ENCODE measurements at places on chromosomes 16 and 17.

DNA sequence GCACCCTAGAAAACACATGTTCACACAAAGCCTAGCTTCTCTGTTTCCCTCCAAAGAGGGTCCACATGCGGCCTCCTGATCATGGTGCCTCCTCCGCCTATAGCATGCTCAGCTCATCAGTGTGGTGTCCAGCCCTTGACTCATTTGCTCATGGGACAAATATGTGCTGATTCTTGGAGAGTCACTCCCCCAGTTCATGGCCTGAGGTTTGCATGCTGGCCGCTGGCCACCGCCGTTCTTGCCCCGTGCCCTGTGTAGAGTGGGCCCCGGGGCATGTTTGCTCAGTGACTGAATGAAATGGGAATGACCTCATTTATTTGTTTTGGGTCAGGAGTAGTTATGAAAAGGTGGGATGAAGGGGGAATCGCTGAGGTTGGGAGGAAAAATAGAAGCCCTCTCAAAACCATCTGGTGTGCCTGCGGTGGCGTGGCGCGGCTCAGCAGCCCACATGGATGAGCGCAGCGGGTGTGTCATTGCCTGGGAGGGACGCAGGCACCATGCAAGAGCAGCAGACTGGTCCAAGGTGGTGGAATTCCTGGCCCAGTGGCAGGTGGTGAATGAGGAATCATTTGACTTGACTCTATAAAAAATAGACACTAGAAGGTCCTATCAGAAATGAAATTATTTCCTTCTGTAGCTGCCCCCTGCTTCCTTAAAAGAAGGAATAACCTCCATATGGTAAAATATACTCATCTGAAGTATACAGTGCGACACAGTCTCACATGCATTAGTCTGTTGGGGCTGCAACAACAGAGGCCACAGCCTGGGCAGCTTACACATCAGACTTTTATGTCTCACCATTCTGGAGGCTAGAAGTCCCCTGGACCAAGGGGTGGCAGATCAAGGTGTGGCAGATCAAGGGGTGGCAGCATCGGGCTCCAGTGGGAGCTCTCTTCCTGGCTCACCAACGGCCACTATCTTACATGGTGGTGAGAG is 31.7 kb downstream of the CRISPLD2 start:
- DNase-seq, result no peak

GRCh38 chr16:65195998-65196397 is 74.1 kb upstream of the CDH11 start:
- no peak for DNase-seq

- DNase-seq, result no peak
Observed at GRCh38 chr17:82571855-82572254, 52.3 kb downstream of the FOXK2 start.

GRCh38 chr16:79656553-79657115 is 56.1 kb upstream of the MAF start:
- no peak for DNase-seq

DNA sequence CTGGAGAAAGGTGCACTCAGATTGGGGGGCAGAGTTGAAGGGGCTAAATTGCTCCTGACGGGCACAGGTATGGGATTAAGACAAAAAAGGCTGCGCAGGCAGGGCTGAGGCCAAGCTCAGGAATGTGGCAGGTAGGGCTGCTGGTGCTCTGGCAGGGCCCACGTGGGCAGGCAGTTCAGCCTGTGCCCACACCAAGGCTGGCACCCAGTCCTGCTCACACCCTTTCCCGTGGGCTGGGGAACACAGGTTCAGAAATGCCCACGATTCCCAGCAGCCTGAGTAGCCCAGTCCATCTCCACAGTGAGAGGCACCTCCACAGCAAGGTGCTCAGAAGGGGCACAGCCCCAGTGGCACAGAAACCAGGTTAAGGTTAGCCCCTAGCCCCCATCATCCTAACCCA is 4.4 kb downstream of the HDAC5 start:
- DNase-seq, result no peak

DNA sequence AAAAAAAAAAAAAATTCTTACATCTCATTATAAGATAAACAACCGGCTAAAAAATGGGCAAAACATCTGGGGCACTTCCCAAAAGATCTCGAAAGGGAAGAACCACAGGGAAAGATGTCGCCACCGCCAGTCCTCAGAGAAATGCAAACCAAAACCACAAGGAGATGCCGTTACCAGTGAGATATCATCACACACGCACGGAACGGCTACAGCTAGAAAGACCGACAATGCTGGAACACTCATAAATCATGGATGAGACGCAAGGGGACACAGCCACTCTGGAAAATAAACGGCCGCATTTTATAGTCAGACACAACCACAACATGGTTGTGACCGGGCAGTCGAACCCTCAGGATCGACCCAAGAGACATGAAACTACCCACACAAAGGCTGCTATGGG is 24.5 kb downstream of the WDR45B start:
- no peak for DNase-seq

- DNase-seq, result no peak
Observed at GRCh38 chr17:45907750-45908395, 13.5 kb downstream of the MAPT start.

DNA sequence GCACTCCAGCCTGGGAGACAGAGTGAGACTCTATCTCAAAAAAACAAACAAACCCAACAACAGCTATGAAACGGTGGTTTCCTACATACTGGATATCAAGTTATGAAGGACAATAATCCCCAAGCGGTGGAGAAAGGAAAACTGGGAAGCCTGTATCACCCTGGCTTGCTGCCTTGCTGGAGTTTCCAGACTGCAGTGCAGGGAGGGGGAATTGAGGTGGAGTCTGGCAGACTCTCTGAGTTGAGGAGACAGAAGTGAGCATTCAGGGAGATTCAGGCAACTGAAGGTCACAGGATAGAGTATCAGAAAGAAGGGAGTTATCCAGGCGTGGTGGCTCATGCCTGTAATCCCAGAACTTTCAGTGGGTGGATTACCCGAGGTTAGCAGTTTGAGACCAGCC is 11.9 kb downstream of the QRICH2 start:
- DNase-seq, result no peak

DNA sequence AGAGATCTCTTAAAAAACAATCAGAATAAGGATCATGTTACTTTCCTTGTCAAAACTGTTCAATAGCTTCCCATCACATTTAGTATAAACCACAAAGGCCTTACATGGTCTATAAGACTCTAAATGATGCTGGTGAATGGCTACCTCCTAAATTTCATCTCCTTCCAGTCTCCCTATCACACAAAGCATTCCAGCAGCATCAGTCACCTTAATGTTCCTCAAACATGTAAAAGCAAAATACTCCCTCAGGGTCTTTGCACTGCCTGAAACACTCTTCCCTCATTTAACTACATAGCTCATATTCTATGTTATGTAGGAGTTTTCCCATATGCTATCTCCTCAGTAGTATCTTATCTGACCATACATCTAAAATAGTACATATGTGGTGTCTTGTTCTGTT is 53.5 kb upstream of the INTS2 start:
- DNase-seq, result no peak

DNA sequence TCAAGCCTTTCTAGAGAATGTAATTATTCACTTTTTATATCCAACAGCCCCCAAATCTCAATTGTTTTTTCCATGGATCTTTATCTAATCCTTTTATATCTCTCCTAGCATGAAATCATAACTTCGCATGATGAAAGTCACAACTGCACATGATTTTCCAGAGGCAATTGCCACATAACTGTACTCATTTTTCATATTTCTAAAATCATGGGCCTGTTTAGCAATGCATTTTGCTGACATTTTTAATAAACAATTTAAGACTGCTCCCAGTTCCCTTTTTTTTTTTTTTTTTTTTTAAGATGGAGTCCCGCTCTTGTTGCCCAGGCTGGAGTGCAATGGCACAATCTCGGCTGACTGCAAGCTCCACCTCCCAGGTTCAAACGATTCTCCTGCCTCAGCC is 83.5 kb downstream of the VMP1 start:
- DNase-seq, result no peak

DNA sequence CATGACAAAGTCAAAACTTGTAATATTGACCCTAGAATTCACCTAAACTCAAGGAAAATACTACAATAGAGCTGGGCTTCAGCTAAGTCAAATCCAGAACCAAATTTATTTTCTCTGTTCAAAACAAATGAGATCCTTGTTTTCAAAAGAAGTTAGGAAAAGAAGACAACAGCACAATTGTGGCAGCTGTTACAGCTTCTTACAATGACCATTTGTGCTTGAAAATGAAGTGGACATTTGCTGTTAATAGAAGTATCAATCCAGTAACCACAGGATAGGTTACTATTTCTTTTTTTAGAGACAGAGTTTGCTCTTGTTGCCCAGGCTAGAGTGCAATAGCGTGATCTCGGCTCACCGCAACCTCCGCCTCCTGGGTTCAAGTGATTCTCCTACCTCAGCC is 44.4 kb downstream of the APPBP2 start:
- DNase-seq, result no peak

DNA sequence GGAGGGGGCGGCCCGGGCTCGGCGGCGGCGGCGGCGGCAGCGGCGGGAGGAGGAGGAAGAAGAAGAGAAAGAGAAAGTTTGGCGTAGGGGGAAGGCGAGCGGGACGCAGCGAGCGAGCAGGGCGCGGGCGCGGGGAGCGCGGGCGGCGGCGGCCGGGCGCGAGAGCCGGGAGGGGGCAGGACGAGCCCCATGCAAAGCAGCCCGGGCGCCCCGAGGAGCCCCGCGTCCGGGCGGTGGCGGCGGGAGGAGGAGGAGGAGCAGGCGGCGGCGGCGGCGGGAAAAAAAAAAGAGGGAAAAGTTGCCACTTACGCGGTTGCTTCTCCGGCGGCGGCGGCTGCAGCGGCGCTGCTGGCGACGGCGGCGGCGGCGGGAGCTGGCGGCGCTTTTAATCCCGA is 10.3 kb upstream of the ZFHX3 start:
- no peak for DNase-seq

DNA sequence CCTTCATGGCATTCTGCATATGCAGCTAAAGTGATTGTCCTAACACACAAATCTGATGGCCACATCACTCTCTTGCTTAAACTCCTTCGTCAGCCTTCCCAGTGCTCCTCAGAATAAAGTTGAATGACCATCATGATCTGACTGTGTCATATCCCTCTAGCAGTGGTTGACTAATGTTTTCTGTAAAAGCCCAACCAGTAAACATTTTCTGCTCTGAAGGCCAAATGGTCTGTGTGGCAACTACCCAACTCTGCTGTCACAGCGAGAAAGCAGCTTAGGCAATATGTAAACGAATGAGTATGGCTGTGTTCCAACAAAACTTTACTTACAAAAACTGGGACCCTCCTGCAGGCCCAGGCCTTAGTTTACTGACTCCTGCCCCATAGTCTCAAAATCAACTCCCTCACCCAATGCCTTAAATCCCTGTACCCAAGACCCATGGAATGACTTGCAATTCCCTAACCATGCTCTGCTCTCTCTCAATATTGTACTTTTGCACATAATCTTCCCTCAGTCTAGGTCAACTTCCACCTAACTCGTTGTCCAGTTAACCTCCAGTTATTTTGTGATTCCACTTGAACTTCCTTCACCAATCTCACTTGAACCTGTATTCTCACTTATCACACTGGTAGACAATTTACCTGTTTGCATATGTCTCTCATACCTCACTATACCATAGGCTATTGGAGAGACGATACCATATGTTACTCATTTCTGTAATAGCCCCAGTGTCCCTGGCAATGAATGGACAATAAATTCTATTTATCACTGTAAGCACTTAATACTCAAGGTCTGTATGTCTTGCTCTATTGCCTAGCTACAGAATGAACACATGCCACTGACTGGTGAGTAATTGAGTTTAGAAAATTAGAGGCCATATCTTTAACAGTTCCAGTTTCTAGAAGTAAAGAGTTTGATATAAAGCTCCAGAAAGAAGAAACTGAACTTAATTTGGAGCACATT is 29.1 kb downstream of the TMEM100 start:
- DNase-seq, result no peak

GRCh38 chr16:21650521-21650920 is 1.9 kb downstream of the IGSF6 start:
- DNase-seq, result no peak

- DNase-seq, result no peak
Observed at GRCh38 chr17:55672585-55673501, 49.8 kb downstream of the TMEM100 start.

GRCh38 chr17:4573669-4574068 is 10.7 kb upstream of the SMTNL2 start:
- DNase-seq, result peak; percentile 31

- DNase-seq, result no peak
Observed at GRCh38 chr16:1054660-1055556, 17.6 kb upstream of the SSTR5 start.

DNA sequence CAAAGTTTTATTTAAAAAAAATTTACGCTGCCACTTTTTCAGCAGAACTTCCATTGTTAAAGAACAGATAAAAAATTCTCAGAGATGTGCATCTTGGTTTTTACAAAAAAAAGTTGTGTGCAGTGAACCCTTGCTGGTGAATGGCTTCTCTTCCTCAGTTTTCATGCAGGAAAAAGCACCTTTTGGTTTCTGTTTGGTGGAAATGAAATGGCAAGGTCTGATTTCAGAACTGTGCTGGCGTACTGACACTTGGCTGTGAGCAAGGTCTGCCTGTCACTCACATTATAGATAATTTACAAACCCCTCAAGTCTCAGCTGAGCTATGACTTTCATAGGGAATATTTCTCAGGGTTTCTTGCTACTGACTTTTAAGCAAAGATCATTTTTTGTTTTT is 5.7 kb upstream of the SALL1 start:
- no peak for DNase-seq

- no peak for DNase-seq
Observed at GRCh38 chr17:78815696-78816095, 24.9 kb downstream of the USP36 start.

GRCh38 chr17:76243826-76244679 is 3.8 kb upstream of the RNF157 start:
- no peak for DNase-seq

- DNase-seq, result peak; percentile 6
Observed at GRCh38 chr16:49472598-49472997, 99.0 kb downstream of the C16orf78 start.

DNA sequence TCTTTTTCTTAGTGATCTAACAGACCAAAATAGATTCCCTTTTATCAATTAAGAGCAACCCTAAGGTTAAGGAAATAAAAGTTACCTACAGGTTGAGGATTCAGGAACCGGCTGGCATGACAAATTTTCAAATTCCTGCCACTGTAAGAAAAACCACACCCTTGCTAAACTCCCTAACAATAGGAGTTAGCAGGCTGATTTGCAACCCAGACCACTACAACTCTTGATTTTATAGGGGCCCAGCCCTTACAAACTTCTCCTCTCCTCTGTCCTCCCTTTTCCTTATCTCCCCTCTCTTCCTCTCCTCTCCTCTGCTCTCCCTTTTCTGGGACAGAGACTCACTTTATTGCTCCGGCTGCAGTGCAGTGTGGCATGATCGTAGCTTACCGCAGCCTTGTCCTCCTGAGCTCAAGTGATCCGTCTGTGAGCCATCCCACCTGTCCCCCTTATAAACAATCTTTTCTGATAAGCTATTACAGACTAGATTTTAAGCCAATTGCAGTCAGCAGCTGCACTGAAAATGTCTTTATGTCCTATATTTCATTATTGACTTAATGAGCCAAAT is 418.9 kb downstream of the CDH8 start:
- no peak for DNase-seq

- no peak for DNase-seq
Observed at GRCh38 chr17:33639103-33639880, 346.2 kb upstream of the ASIC2 start.

Measured in activated CD4-positive, alpha-beta T cell treated with anti-CD3 and anti-CD28 coated beads for 1 hour (primary cell).